ENCODE measurements at places on chromosomes 1 and 21. TPM values are rescaled to one million over a fixed set of nuclear protein-coding genes. Genes with fewer than 3 reads are reported as not detected.

Gene E2F2
- 10.7 TPM for total RNA-seq

Gene TTC22
- total RNA-seq = not detected

DNA sequence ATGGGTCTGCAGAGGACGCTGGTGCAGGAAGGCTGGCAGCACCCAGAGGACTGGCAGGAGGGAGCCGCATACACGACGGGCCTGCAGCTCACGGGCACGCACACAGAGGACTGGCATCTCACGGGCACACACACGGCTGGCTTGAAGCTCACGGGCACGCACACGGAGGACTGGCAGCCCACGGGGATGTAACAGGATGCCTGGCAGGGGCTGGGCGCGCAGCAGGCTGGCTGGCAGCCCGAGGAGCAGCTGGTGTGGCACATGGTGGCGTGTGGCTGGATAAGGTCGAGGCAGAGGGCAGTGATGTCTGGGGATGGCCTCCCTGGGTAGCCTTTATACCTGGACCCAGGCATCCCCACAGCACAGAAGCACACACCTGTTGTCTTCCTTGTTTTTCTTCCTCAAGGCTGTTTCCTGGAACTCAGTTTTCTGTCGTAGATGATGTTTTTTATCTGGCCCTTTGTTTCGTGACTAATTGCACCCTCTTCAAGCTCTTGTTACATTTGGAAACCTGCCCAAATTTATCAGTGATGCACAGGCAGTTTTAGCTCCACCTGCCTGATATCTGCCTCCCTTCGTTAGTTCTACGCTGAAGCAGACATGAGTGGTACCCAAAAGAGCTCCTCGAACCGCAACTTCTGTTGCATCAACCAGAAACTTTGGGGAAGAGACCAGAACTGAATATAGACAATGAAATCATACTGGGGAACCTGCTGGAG lies at the start of gene KRTAP12-1:
Gene KRTAP12-1 (minus strand): TSS at position 303 of the 719 bp plus-strand sequence. CDS start 40 bp downstream, at position 263.
- no peak for DNase-seq

- DNase-seq = no peak
Measured at GRCh38 chr1:88401313-88401712, 282.8 kb upstream of the PKN2 start.

DNA sequence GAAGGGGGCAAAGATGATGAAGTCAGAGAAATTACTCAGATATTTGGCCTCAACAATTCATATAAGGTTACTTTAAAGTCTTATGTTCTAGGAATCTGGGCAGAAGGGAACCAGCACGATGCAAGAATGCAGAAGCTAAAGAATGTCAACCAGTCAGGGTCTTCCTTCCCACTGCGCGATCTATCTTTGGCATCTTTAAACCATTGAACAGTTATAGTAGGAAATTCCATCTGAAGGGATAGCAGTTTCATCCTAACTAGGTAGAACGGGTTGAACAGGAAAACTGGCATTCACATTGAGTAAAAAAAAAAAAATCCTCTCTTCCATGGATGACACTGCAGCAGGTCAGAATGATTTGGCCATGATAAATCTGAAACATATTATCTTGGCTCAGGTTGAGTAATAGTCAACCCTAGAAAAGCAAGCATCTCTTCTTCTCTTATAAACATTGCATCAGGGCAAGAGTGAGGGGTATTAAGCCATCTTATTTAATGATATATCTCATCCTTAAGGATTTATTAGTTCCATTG lies 6.3 kb downstream of the CRCT1 start:
- no peak for DNase-seq

DNA sequence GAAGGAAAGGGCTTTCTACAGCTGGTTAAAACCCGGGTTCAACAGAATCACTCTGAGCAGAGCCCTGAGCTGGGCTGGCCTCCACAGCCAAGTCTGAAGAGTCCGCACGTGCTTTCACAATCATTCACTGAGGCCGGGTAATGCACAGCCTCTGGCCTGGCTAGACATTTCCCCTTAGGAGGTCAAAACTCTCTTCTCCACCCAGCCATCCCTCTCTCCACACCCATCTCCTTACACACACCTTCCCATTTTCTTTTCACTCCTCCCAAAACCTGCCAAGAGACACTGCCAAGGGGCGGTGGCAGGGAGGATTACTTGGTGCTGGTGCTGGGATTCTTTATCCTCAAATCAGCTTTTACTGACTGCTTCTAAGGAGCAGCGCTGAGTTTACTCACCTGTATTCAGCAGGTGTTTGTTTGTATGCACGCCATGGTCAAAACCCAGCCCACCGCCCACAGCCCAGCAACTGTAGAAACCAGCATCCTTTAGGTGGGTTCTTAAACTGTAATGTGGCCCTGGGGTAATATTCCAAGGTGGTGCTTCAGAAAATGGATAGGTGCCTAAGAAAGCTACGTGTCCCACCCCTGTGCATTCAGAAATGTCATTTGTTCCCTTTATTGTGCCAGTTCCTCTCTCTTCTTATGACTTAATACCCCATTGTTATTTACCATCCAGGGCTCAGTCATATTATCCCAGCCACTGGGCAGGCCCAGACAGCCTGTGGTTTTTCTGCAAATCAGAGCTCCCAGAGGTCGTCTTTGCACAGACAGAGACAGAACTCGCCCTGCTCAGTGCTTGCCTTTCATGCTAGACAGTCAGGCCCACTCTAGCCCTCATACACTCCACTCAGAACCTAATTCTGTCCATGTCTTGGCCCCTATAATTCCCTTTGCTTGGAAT lies 80.2 kb downstream of the ADSS2 start:
- DNase-seq = no peak

DNA sequence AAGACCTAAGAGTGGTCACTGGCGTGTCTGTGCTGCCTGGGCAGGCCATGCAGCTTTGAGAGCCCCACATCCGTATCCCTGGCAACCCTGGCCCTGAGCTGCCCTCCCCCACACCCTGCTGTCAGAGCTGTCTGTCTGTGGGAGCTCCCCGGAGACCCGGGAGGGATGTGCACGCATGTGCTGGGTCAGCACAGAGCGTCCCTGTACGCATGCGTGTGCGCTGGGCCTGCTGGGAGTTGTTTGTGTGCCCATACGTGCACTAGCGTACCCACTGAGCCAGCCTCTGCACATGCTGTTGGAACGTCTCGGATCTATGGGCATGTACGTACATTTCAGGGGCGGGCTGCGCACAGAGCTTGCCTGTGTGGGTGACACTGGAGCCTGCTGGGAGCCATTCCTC lies 89.3 kb downstream of the EPHB2 start:
- no peak for DNase-seq

GRCh38 chr1:166113630-166114029 lies 53.2 kb downstream of the FAM78B start:
- DNase-seq = no peak

Measured in Caki2 (cell line).